NCI-H2171 treated with DMSO at 0.1 percent for 48 hours (cell line): ENCODE measurements at places on chromosomes 4 and X.

DNA sequence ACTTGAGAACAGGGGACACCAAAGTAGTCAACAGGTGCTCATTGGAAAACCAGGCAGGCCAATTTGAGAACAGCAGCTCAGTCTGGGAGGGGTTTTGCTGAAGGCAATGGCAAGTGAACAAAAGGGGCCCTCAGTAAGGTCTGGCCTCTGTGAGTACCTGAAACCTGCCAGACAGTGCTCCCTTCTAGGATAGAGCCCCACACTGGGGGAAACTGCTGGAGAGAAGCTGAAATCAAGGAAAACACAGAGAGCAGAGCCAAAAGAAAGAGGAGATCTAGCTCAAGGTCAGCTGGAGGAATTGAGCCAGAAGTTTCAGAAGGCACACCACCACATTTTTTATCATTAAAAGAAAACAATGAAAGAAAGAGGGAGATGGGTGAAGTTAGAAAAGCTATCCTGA lies 28.2 kb downstream of the PNMA6E start:
- DNase-seq, result no peak

DNA sequence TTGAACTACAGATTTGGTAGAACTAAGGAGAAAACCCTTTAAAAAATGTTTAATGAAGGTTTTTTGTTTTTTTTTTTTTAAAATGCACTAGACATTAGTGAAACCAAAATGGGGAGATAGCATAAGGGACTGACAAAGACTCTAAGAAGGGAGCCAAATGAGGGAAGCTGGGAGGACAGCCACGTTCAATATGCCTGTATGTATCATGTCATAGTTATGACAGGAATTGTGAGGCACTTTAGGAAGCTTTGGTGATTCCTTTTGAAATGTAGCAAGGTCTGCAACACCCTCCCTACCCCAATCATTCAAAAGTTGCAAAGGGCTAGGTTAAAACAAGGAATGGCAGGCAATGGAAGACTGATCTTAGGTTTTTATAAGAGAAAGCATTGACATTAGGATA lies 526.0 kb downstream of the TLL1 start:
- no peak for DNase-seq

DNA sequence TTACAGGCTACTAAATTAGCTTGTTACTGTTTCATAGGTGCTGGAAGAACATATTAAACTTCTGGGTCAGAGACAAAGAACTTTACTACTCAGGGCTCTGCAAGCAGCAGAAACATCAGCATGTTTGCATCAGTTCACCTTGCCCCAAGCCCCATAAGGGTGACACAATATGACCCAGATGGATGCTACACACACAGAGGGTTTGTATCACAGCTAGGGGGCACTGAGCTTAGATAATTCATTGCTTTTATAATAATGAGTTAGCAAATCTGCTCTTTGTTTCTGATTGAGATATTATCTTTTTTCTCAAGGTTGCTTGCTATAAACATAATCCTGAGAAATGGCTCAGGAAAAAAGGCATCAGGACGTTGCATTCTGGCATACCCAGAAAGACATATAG lies 4.8 kb upstream of the SYNPO2 start:
- DNase-seq, result no peak

DNA sequence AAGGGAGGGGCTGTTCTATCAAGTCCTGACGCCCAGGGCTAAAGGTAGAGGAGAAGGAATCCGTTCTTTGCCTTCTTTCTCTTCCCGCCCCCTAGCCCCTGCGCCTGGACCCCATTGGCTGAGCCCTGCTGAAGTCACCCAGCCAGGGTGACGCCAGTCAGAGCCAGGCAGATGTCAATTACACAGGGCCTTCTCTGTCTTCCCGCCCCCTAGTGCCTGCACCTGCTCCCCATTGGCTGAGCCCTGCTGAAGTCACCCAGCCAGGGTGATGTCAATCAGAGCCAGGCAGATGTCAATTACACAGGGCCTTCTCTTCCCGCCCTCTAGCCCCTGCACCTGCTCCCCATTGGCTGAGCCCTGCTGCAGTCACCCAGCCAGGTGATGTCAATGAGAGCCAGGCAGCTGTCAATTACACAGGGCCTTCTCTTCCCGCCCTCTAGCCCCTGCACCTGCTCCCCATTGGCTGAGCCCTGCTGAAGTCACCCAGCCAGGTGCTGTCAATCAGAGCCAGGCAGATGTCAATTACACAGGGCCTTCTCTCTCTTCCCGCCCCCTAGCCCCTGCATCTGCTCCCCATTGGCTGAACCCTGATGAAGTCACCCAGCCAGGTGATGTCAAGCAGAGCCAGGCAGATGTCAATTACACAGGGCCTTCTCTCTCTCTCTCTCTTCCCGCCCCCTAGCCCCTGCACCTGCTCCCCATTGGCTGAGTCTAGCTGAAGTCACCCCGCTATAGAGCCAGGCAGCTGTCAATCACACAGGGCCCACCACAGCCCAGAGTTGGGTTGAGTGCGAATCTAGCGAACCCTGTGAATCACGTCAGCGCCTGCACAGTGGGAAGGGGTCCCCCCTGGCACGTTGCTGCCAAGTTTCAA lies 46.4 kb downstream of the ASMT start:
- peak; percentile 77 for DNase-seq

- no peak for DNase-seq
These were observed 44.2 kb downstream of the COMMD8 start for GRCh38 chr4:47419296-47419695.

- DNase-seq, result no peak
These were observed 2361.2 kb downstream of the ARAP2 start for GRCh38 chr4:33883111-33883510.

DNA sequence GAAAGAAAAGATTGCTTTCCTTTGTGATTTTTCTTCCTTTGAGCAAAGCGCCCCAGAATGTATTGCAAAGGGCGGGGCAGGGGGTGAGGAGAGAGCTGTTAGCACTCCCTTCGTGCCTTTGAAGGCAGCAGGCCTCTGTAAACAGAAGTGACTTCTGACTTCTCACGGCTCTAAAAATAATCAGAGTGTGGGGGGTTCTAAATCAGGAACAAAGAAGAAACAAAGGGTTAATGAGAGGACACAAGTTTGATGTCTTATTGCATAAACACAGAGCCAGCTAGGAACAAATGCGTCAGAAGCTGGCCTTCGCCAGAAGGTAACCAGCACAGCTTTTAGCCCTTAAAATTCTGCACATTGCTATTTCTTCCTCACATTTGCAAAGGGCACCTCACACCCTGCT lies 626.2 kb downstream of the MID1IP1 start:
- DNase-seq, result no peak
